Testis (tissue), 5 donors: ENCODE measurements at places on chromosomes 2 and 18. TPM values are rescaled to one million over a fixed set of nuclear protein-coding genes. Genes with fewer than 3 reads are reported as not detected.

The SLC14A1 gene
- total RNA-seq = not detected

GRCh38 chr18:24414349-24415003 lies 12.0 kb upstream of the IMPACT start:
- H3K4me3 ChIP-seq = no peak overlapping the region
- H3K4me1 ChIP-seq = no peaks in the 10 kb centered on the region
- H3K27me3 ChIP-seq = no peaks in the 10 kb centered on the region
- H3K36me3 ChIP-seq = no peaks in the 10 kb centered on the region

DNA sequence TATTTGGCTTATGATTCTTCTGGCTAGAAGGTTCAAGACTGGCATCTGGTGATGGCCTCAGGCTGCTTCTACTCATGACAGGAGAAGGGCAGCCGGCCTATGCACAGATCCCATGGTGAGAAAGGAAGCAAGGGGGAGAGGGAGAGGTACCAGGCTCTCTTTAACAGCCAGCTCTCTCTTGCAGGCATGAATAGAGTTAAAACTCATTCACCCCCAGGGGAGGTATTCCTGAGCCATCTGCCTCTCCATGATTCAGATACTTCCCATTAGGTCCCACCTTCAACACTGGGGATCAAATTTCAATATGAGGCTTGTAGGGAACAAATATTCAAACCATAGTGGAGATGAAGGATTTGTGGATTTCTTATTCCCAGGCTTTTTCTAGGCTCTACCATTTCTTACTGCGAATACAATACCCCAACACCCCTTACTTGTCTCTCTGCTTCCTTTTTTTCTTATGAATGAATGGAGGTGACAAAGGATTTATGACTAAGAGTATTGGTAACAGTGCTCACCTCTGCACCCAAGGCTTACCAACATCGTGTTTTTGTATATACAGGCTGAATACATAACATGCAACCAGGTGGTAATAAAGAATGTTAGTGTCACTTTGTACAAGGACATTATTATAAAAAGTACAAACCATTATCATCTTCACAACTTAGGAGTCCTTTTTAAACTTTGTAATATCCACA lies 454.6 kb upstream of the TRIB2 start:
- no peak overlapping the region for H3K27ac ChIP-seq
- no peaks in the 10 kb centered on the region for H3K27me3 ChIP-seq
- H3K4me3 ChIP-seq = no peak overlapping the region
- no peaks in the 10 kb centered on the region for H3K4me1 ChIP-seq

DNA sequence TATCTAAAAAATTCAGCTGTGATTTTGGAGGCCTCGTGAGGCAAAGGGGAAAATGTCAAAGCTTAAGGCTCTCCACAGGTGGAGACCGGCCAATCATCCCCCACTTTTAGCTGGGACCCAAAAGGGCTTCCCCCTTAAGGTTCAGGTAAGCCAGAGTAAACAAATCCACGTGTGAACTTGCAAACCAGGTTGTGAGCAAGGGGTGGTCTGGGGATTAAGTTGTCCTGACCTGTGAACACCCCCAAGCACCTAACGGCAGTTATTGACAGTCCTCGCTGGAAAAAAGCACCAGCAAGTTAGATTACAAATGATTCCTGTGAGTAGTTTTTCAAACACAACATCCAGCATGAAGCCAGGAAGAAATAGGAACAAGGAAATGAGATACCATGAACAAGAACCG lies 42.9 kb downstream of the MYO7B start:
- H3K27me3 ChIP-seq = no peaks in the 10 kb centered on the region
- DNase-seq = no peak
- no peaks in the 10 kb centered on the region for H3K36me3 ChIP-seq
- no peak overlapping the region for H3K27ac ChIP-seq
- peaks cover 9% of the 10 kb centered on the region for H3K4me1 ChIP-seq

The LBX2 gene
- not detected for total RNA-seq

DNA sequence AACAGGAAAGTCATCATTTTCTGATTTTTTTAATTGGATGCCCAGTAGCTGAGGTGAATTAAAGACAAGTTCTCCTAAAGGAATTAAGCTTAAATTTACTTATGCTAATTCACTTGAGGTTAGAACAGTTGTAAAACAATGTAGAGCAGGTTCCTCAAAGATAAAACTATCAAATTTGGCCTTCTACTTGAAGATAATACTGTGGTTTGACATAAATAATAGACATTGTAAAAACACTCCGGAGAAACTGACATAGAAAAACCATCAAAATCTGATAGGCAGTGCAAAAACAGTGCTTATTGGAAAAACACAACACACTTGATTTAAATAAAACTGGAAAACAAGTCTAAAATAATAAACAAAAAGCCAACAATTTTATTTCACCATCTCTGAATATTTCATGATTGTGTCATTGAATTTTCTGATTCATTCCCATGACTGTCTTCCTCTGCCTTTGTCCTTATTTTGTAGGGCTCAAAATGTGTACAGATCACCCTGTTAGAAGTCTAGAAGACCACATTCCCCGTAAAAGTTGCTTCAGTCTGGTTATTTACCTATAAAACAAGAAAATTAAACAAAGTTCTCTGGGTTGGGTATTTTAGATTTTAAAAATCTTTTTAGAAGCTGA lies 28.3 kb upstream of the SLC40A1 start:
- H3K36me3 ChIP-seq = no peaks in the 10 kb centered on the region
- DNase-seq = no peak
- no peaks in the 10 kb centered on the region for H3K27me3 ChIP-seq
- H3K4me3 ChIP-seq = no peak overlapping the region

DNA sequence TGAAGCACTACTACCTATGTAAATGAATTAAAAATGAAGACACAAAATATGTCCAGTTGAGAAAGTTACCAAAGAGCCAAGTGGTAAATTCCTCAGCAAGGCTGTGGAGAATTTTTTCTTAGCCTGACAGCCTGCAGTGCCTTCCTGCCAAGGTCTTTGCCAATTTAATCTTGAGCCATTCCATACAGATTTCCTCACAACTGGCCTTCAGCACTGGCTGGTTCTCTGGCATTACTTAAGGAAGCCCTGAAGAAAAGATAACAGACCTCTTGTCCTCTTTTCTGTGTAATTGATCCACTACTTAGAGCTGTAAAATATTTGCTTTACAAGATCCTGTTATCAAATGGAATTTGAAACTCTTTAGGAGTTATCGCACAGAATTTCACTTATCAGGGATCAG lies 334.2 kb upstream of the LRRTM1 start:
- no peaks in the 10 kb centered on the region for H3K36me3 ChIP-seq
- no peak overlapping the region for H3K27ac ChIP-seq
- H3K4me3 ChIP-seq = no peak overlapping the region
- peak; percentile 25 for DNase-seq
- H3K27me3 ChIP-seq = no peaks in the 10 kb centered on the region

The DSC2 gene
- total RNA-seq = 1.2 TPM

DNA sequence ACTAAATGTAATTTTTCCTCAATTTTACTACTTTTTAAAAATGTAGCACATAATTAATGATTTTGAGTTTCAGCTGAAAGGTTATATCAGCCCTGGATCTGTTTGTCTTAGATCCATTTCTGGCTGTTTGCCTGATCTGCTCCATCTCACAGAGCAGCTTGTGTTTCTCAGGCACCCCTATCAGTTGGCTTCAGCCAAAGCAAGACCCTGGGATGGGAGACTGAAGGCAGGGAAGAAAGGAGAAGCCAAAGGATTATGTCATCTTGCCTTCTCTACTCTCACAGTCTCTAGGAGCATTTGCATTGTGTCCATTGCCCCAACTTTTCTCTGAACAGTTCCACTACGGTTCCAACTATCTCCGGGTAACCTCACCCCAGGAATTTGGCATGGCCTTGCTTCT lies 110.5 kb downstream of the CCDC148 start:
- no peak overlapping the region for H3K4me3 ChIP-seq
- H3K4me1 ChIP-seq = no peaks in the 10 kb centered on the region
- no peaks in the 10 kb centered on the region for H3K27me3 ChIP-seq
- no peaks in the 10 kb centered on the region for H3K36me3 ChIP-seq

- H3K27ac ChIP-seq = peak within 1 kb of the TSS; percentile 97
- H3K4me1 ChIP-seq = peaks cover 3% of the 10 kb centered on the region
- no peaks in the 10 kb centered on the region for H3K27me3 ChIP-seq
- H3K36me3 ChIP-seq = no peaks in the 10 kb centered on the region
Observed at GRCh38 chr2:159285929-159286708, at the start of gene WDSUB1. Gene WDSUB1 (minus strand): TSS chr2:159286703. CDS start chr2:159283069, 3,634 bp downstream.

The CD207 gene
- total RNA-seq = 0.19 TPM

DNA sequence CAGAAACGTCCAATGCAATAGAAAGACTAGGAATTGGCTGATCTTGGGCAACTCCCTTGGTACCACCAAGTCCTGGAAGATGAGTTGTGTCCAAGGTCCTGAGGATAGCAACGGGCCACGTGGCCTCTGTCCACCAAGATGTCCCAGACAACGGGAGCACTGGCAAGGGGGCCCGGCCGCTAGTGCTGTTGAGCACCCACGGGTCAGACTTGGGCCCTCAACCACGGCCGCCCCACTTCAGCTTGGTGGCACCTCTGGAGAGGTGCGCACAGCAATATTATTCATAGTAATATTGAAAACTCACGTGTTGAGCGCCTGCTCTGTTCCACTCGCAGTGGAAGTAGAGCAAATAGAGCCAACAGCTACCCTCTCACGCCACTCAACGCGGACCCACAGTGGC lies 19.0 kb downstream of the PASK start:
- no peaks in the 10 kb centered on the region for H3K36me3 ChIP-seq
- H3K4me3 ChIP-seq = no peak overlapping the region
- DNase-seq = no peak
- H3K27ac ChIP-seq = no peak overlapping the region
- H3K4me1 ChIP-seq = peaks cover 15% of the 10 kb centered on the region
